ENCODE measurements at places on chromosomes 7 and 10. TPM values are rescaled to one million over a fixed set of nuclear protein-coding genes. Genes with fewer than 3 reads are reported as not detected.

The CADPS2 gene
- 0.32 TPM for total RNA-seq

The PLXDC2 gene
- 203 TPM for total RNA-seq

The VENTX gene
- not detected for total RNA-seq

The DENND2A gene
- 16.0 TPM for total RNA-seq

The CCDC186 gene
- total RNA-seq, result 20.4 TPM

The CPA5 gene
- not detected for total RNA-seq

Measured in chondrocyte (in vitro differentiated cells).